ENCODE measurements at places on chromosomes 1 and 21. TPM values are rescaled to one million over a fixed set of nuclear protein-coding genes. Genes with fewer than 3 reads are reported as not detected.

Gene KTI12
- total RNA-seq: 15.2 TPM

Gene CD84
- not detected for total RNA-seq

Gene SPRR2E
- not detected for total RNA-seq

Gene TMPRSS2
- total RNA-seq: 0.08 TPM

Gene OPN3
- 57.9 TPM for total RNA-seq

Gene S100A10
- 2,535 TPM for total RNA-seq

Gene HAPLN2
- 0.09 TPM for total RNA-seq

Gene OPRD1
- total RNA-seq: 0.01 TPM

Gene TTC34
- 0.04 TPM for total RNA-seq

Gene ATP6V1G3
- not detected for total RNA-seq

Gene CD1D
- 0.04 TPM for total RNA-seq

Gene OR2C3
- not detected for total RNA-seq

Gene PRRX1
- not detected for total RNA-seq

Gene CRYAA
- 0.18 TPM for total RNA-seq

Gene TMEM52
- total RNA-seq: 0.63 TPM

Gene SPRR2D
- not detected for total RNA-seq

Gene LGR6
- total RNA-seq: 0.90 TPM

Gene CNR2
- not detected for total RNA-seq

Gene RCAN3
- total RNA-seq: 12.0 TPM

Gene ASTN1
- total RNA-seq: 0.02 TPM

Gene SLC35F3
- 4.8 TPM for total RNA-seq

Gene ABCG1
- 2.4 TPM for total RNA-seq

Gene HTR6
- total RNA-seq: 0.19 TPM

Gene METTL18
- total RNA-seq: 5.1 TPM

Gene FCRLB
- 1.6 TPM for total RNA-seq

Gene IL20
- total RNA-seq: not detected

Gene FAM110D
- not detected for total RNA-seq

Gene NEGR1
- total RNA-seq: not detected

Gene FMO4
- 0.51 TPM for total RNA-seq

Gene AHCYL1
- 49.4 TPM for total RNA-seq

Gene CELSR2
- 2.9 TPM for total RNA-seq

Gene FCER1A
- not detected for total RNA-seq

Gene DMBX1
- 0.87 TPM for total RNA-seq

Gene LCE3E
- total RNA-seq: not detected

Gene DPH2
- 38.5 TPM for total RNA-seq

Gene LRRC53
- total RNA-seq: not detected

Gene DNM3
- total RNA-seq: 0.60 TPM

Gene PLA2G4A
- total RNA-seq: 9.4 TPM

Gene FCER1G
- total RNA-seq: 0.23 TPM

Gene KRTAP7-1
- total RNA-seq: not detected

Gene KMO
- 1.1 TPM for total RNA-seq

Gene DNASE2B
- not detected for total RNA-seq

Data from A549 treated with dexamethasone at 1 μM for 4 hours (cell line).